ENCODE measurements at places on chromosomes 3 and 15. TPM values are rescaled to one million over a fixed set of nuclear protein-coding genes. Genes with fewer than 3 reads are reported as not detected.

PIF1 gene
- 52.7 TPM for total RNA-seq

FETUB gene
- total RNA-seq: not detected

SEMA5B gene
- 0.07 TPM for total RNA-seq

CFAP100 gene
- total RNA-seq: not detected

LRTM1 gene
- not detected for total RNA-seq

GATM gene
- total RNA-seq: 0.60 TPM

CCDC80 gene
- 59.3 TPM for total RNA-seq

A4GNT gene
- not detected for total RNA-seq

UACA gene
- 270 TPM for total RNA-seq

RAB7A gene
- 249 TPM for total RNA-seq

DNA sequence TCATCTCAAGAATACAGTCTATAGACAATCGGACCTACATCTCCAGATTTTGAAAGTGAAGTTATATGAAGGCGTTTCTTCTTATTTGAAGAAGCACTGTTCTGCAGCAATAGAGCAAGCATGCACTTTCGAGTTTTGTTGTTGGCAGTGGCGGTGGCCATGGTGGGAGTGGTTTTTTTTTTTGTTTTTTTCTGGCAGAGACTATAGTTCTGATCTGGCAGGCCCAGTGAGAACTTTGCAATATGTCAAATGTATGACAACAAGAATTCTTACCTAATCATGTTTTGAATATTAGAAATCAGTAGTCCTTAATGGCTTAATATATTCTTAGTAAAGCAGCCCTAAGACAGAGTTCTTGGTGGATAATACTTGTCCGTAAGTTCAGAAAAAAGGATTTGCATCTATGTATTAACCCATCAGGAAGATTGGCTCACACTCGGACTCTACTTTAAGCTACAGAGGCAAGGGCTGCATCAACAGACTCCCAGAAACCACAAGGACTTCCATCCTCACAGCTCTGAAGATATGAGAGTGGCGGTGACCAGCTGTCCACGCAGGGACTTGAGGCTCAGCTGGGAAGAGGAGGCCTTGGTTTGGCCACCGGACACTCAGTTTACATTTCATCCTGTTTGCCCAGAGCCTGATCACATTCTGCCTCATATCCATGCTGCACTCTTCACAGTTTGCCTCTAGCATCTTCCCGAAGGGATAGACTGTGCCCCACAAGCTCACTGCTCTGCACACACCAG lies 124.1 kb upstream of the THBS1 start:
- H3K4me1 ChIP-seq: peaks cover 7% of the 10 kb centered on the region
- DNase-seq: no peak
- no peak overlapping the region for H3K4me3 ChIP-seq

DNA sequence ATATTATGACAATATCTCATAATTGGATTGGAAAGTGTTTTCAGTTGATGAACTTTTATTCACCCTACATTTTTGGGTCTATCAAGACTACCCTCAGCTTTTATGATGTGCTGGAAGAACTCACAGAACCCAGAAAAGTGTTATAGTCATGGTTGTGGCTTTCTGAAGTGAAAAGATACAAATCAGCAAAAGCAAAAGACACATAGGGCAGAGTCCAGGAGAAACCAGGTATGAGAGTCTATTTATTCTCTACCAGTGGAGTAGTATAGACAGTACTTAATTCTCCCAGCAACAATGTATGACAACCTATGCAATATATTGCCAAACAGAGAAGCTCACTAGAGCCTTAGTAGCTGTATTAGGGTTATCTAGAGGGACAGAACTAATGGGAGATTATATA lies 280.4 kb upstream of the TTC14 start:
- H3K4me3 ChIP-seq: no peak overlapping the region
- no peak overlapping the region for H3K27ac ChIP-seq

DNA sequence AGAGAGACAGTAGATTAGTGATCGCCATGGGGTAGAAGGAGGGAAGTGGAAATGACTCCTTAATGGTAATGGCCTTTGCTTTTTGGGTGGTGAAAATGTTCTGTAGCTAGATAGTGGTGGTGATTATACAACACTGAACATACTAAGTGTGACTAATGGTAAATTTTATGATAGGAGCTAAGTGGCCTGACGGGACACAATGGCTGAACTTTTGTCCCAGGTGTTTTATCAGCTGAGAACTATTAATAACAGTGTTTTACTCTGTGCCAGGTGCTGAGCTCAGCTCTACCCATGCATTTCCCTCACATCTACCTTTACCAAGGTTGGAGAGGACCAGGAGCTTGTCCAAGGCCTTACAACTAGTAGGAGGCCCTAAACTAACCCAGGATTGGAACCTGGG lies 66.8 kb downstream of the TRIM71 start:
- H3K27me3 ChIP-seq: peaks cover 2% of the 10 kb centered on the region
- no peak overlapping the region for H3K27ac ChIP-seq
- no peaks in the 10 kb centered on the region for H3K36me3 ChIP-seq
- DNase-seq: no peak

DNA sequence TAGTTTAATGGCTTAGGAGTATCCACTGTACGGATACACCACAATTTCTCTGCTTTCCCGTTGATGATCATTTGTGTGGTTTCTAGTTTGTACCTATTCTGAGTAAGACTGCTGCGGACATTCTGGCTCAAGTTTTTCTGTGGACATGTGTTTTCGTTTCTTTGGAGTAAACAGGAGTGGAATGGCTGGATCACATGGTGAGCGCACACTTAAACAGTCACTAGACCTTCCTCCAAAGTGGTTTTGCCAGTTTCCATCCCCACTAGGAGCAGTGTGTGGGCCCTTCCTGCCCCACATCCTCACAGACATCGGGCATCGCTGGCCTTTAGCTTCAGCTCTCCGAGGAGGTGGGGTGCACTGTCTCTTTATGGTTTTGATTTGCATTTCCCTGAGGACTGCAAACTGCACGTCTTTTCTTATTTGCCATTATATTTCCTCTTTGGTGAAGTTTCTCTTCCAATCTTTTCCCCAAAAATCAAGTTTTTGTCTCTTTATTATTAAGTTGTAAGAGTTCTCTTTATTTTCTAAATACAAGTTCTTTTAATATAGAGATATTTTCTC lies 94.1 kb downstream of the VGLL4 start:
- no peaks in the 10 kb centered on the region for H3K27me3 ChIP-seq
- H3K4me3 ChIP-seq: no peak overlapping the region
- no peak for DNase-seq
- peaks cover 17% of the 10 kb centered on the region for H3K4me1 ChIP-seq

DNA sequence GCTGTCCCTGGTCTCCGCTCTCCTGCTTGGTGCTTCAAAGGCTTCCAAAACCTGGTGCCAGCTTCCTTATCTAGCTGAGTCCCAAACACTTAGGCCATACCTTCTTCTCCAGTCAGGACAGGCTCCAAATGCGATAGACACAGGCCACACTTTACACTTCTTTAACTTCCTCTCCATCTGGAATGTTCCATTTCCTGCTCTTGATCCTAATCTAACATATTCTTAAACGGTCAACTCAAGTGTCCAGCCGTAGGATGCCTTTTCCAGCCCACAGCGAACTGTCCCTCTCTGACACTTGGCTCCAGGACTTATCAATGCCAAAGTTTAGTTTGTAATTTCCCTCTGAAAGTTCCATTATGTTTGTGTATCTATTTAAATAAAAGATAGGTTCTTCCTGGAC lies 19.2 kb upstream of the PLA2G4F start:
- H3K4me1 ChIP-seq: peaks cover 18% of the 10 kb centered on the region
- peaks cover 16% of the 10 kb centered on the region for H3K36me3 ChIP-seq
- H3K4me3 ChIP-seq: no peak overlapping the region
- DNase-seq: peak; percentile 75

GRCh38 chr3:27358372-27358771 lies 10.8 kb downstream of the NEK10 start:
- H3K4me1 ChIP-seq: peaks cover 45% of the 10 kb centered on the region
- H3K27ac ChIP-seq: no peak overlapping the region
- H3K27me3 ChIP-seq: no peaks in the 10 kb centered on the region

DNA sequence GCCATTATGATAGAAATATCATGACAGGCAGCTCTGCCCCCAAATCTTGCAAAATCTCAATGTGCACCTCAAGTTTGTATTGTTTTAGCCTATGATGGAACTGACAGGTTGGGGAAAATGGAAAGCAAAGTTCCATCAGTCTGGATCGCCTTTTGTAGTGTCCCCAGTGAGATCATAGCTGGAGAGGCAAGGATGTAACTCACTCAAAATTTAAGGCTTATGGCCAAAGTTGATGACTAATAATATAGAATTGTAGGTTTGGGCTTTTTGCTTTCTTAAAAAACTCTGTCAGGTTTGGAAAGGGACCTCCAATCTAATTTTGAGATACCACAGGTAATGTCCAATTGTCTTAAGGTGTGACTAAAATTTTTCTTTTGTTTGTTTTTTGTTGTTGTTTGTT lies 1.4 kb upstream of the ACP3 start:
- H3K27ac ChIP-seq: no peak overlapping the region
- no peaks in the 10 kb centered on the region for H3K36me3 ChIP-seq
- no peaks in the 10 kb centered on the region for H3K4me1 ChIP-seq
- no peak for DNase-seq

DNA sequence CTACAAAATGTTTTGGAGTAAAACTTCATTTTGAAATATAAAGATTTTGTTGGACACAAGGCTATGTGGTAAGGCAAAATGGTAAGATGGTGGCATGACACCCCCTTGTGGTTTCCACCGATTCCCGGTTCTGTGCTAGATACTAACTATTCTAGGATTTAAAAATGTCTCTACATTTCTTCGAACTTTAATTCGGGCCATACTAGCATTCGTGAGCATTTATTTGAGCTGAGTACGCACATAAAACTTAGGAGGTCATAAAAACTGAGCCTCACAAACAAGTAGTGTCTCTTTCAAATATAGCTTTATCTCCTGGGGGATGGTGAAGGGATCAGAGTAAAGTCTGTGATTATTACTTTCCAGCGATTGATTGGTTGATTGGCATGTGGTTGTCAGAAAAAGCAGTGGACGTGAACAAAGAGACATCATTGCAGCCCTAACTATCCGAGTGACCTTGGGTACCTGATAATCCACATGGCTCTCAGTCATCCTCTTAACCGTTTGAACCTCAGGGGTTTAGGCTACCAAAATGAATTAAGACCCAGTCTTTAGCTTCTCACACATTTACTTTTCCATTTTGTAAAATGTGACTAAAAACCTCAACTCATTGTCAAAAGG lies 1.1 kb upstream of the ZNF639 start:
- DNase-seq: peak; percentile 77
- no peaks in the 10 kb centered on the region for H3K36me3 ChIP-seq
- peak overlapping the region; percentile 87 for H3K4me3 ChIP-seq

DNA sequence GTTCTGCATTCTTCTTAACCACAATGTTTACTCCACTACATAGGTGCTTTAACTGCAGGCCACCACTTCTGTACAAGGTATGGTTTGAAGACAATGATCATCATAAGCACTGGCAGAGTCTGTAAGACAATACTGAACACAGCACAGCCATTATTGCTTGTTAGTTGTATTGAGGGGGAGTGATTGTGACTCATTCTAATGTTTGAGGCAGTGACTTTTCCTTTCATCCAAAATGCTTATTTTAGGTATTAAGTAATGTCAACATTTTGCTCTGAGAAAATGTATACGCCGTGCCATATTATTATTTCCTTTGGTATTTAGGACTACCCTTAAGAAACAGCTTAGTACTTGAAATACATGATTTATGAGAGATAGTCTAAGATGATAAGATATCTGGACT lies 618.2 kb upstream of the ZNF717 start:
- no peak for DNase-seq
- H3K36me3 ChIP-seq: no peaks in the 10 kb centered on the region
- H3K4me1 ChIP-seq: no peaks in the 10 kb centered on the region

DNA sequence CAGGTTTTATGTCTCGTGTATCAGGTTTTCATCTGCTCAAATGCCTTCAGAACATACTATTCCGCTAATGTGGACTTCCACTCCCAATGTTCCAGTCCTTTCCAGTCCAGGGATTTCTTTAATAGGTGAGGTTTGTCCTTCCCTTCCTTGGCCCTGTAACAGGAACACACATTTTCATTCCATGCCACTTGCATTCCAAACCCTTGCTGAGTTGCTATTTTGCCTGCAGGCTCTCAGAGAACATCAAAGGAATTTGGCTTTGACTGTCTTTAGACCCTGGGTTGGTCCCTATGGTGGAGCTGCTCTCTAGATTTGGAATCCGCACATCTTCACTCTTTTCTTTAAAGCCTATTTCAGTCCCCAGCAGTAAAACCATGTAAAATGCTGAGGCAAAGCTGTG lies 12.3 kb upstream of the ALCAM start:
- peaks cover 53% of the 10 kb centered on the region for H3K4me1 ChIP-seq
- no peak for DNase-seq
- H3K36me3 ChIP-seq: no peaks in the 10 kb centered on the region
- H3K27me3 ChIP-seq: no peaks in the 10 kb centered on the region
- peak overlapping the region; percentile 78 for H3K27ac ChIP-seq
- no peak overlapping the region for H3K4me3 ChIP-seq

DNA sequence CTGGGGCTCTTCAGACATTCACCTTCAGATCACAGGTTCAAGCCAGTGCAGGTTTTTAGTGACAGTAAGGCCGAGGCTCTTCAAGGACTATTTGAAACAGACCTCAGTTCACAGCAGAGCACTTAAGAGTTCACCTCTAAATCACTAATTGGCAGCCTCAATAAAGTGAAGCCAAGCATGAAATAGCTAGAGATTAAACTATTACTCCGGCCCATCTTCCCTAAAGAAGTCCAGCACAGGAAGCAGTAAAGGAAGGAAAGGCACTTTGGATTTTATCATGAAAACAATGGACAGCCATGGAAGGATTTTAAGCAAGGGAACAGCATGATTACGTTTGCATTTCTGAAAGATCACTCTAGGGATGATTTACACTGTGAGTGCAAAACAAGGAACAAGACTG lies 27.6 kb upstream of the ARL6 start:
- no peak overlapping the region for H3K27ac ChIP-seq
- DNase-seq: peak; percentile 16
- H3K27me3 ChIP-seq: peaks cover 6% of the 10 kb centered on the region
- no peak overlapping the region for H3K4me3 ChIP-seq

GRCh38 chr15:39778021-39778420 lies 4.6 kb downstream of the FSIP1 start:
- peaks cover 3% of the 10 kb centered on the region for H3K4me1 ChIP-seq
- H3K27me3 ChIP-seq: no peaks in the 10 kb centered on the region
- no peak overlapping the region for H3K4me3 ChIP-seq
- DNase-seq: no peak
- H3K27ac ChIP-seq: no peak overlapping the region

Measured in endothelial cell of umbilical vein (primary cell).